ENCODE measurements at places on chromosomes 2 and 18.

- DNase-seq: no peak
These were observed 91.9 kb downstream of the MRO start for GRCh38 chr18:50727721-50728471.

GRCh38 chr2:40448476-40449079 is 3.3 kb downstream of the SLC8A1 start:
- DNase-seq: no peak

GRCh38 chr2:26976237-26976636 is 5.8 kb downstream of the MAPRE3 start:
- DNase-seq: no peak

GRCh38 chr2:128786741-128787478 is 468.2 kb upstream of the HS6ST1 start:
- no peak for DNase-seq

GRCh38 chr2:219561179-219562048 is 9.9 kb downstream of the OBSL1 start:
- no peak for DNase-seq

GRCh38 chr2:20604951-20605381 is 45.9 kb downstream of the HS1BP3 start:
- DNase-seq: no peak

GRCh38 chr2:202084265-202084664 is 11.2 kb downstream of the KIAA2012 start:
- DNase-seq: no peak

- DNase-seq: no peak
These were observed 40.4 kb downstream of the CELF4 start for GRCh38 chr18:37525262-37525585.

DNA sequence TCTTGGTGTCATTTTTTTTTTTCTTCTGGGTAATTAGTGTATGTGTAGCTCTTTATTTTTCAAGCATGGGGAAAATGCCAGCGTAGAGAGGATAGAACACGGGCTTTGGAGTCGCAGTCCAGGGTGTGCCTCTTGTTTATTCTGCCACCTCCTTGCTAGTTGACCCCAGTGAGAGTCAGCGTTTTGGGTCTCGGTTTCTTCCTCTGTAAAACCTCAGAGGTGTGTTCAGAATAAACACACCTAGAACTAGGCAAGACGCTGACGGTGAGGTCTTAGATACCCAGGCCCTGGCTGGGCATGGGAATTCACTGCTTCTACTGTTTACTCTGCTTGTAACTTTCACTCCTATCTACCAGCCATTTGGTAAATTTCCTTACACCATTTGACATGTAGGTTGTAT is 41.8 kb downstream of the ASAP2 start:
- DNase-seq: no peak

- DNase-seq: no peak
These were observed 305.0 kb upstream of the ERBB4 start for GRCh38 chr2:212843409-212844199.

- no peak for DNase-seq
These were observed 448.3 kb upstream of the SLC14A2 start for GRCh38 chr18:45166836-45167551.

GRCh38 chr2:64924170-64924934 is 64.8 kb upstream of the SLC1A4 start:
- no peak for DNase-seq

- no peak for DNase-seq
These were observed 104.9 kb upstream of the APCDD1 start for GRCh38 chr18:10349561-10349960.

GRCh38 chr2:55590810-55591440 is 26.5 kb downstream of the PPP4R3B start:
- no peak for DNase-seq

GRCh38 chr2:201643216-201643890 is at the start of gene TMEM237:
TMEM237 (minus strand) TSS chr2:201643503; CDS start chr2:201643400, 103 bp downstream.
- DNase-seq: no peak

DNA sequence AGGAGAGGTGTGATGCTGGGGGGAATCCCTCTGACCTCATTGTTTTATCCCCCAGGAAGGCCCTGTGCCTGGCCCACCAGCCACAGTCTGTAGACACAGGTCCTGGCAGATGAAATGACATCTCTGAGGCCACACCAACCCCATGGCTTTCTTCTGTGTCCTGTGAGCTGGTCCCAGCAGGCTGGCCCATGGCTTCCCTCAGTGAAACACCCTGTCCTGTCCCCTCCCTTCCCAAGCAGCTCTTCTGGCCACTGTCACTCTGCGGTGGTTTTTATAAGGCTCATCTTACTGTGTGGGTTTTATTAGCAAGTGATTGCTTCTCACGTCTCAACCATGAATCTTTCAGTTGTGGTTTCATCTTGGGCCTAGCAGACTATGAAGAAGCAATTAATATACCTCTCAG is 102.8 kb upstream of the STPG4 start:
- DNase-seq: no peak

DNA sequence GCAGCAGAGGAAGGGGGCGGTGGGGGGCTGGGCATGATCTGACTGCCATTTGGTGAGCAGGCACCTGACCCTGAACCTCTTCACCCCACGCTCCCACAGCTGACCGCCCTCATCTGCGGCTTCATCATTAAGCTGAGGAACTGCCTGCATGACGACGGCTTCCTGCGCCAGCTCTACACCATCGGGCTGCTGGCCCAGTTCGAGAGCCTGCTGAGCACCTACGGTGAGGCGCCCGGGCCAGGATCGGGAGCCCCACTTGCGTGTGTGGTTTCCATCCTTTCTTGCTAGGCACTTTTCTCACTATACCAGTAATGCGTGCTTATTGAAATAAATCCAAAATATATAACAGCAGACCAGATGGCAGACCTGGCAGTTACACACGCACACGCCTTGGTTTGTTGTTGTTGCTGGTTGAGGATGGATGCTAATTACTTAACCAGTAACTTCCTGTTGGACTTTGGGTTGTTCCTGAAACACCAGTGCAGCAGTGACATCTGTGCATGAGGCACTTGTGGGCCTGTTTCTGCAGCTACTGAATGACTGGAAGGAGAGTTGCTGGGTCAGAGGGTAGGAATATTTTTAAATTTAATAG is 43.7 kb downstream of the COA5 start:
- no peak for DNase-seq

- no peak for DNase-seq
These were observed 44.0 kb downstream of the SGPP2 start for GRCh38 chr2:222468346-222468745.

GRCh38 chr2:174161490-174161889 is 86.8 kb downstream of the OLA1 start:
- no peak for DNase-seq

DNA sequence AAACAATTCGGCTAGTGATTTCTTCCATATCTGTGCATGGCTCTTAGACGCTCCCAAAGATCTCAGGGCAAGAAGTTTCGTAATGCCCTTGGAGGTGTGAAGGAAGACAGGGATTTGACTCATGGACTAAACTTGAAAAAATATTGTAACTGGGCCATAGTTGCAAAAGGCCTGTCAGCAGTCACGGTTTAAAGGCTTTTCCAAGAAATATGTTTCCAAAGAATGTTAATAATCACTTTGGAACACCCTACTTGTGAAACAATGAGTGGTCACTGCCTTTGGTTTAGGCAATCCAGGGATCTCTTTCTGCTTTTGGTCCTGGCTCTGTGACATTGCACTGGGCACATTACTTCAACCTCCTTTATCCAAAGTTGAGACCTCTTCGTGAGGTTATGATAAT is 102.5 kb upstream of the RASGRP3 start:
- no peak for DNase-seq

- DNase-seq: no peak
These were observed 18.1 kb upstream of the SERPINB2 start for GRCh38 chr18:63869374-63869773.

- no peak for DNase-seq
These were observed 58.2 kb downstream of the MYO1B start for GRCh38 chr2:191303140-191304005.

GRCh38 chr2:11659115-11659475 is 10.9 kb downstream of the NTSR2 start:
- no peak for DNase-seq

DNA sequence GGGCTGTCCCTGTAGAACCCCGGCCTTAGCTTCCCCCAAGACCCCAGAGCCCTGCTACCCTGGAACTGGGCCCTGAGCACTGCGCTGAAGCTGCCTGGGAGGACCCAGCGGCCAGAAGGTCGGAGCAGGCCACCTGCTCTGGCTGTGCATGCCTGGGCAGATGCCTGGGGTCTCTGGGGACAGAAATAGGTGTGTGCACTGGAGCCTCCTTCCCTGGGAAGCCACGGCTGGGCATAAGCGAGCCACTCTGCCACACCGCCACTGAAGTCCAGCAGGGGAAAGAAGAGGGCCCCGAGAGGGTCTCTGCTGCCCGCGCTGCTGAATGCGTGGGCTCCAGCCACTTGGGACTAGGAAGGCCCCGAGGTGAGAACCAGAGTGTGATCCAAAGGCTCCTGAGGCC is 6.7 kb downstream of the GBX2 start:
- DNase-seq: no peak

- DNase-seq: no peak
These were observed 654.5 kb upstream of the CDH2 start for GRCh38 chr18:28831476-28831875.

GRCh38 chr18:51461956-51462355 is 264.5 kb upstream of the MEX3C start:
- DNase-seq: no peak

GRCh38 chr2:241223211-241224017 is 34.9 kb downstream of the ANO7 start:
- DNase-seq: no peak

DNA sequence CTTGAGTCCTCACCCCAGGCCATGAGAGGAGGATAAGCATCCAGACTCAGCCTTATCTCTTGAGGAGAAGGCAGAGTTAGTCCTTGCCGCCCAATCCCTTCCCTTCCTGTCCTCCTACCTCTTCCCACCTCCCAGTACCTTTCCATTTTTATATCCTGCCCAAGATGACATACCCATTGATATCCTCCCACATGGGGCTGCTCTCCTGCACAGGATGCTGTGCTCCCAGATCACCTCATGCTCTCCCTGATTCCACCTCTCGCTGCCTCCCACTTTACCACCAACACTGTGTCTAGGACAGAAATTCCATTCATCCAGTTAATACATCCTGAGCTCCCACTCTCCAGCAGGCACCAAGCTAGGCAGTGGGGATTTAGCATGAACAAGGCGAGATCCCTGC is 182.4 kb downstream of the GFPT1 start:
- DNase-seq: no peak

- DNase-seq: no peak
These were observed 54.6 kb downstream of the DCC start for GRCh38 chr18:52394602-52395001.

DNA sequence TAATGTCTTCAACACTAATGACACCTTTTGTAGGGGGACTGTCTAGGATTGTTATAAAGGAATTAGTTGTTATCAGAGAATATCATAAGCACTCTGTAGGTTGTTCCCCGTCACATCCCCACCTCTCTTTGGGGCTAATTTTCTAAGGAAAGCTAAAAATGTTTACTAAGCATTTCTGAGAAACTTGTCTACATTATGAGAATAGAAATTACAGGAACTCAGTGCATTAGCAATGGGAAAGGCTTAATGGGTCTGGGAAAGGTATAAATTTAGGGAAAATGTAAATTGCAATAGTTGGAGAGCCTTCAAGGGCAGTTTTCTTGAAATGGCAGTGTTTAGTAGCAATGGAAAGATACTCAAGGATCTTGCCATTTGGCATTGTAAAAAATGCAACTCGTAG is 257.2 kb upstream of the NRP2 start:
- DNase-seq: no peak

GRCh38 chr2:37357069-37357468 is 12.6 kb downstream of the QPCT start:
- no peak for DNase-seq
